ENCODE measurements at places on chromosomes 4 and X.

GRCh38 chrX:131288738-131289511 lies at the start of gene IGSF1:
Gene IGSF1 (minus strand): TSS chrX:131289306. CDS start chrX:131286674, 2,632 bp downstream.
- no peak for DNase-seq

- no peak for DNase-seq
Observed at GRCh38 chrX:149131774-149132173, 373.3 kb downstream of the IDS start.

GRCh38 chr4:176767183-176767582 lies 25.5 kb downstream of the VEGFC start:
- no peak for DNase-seq

DNA sequence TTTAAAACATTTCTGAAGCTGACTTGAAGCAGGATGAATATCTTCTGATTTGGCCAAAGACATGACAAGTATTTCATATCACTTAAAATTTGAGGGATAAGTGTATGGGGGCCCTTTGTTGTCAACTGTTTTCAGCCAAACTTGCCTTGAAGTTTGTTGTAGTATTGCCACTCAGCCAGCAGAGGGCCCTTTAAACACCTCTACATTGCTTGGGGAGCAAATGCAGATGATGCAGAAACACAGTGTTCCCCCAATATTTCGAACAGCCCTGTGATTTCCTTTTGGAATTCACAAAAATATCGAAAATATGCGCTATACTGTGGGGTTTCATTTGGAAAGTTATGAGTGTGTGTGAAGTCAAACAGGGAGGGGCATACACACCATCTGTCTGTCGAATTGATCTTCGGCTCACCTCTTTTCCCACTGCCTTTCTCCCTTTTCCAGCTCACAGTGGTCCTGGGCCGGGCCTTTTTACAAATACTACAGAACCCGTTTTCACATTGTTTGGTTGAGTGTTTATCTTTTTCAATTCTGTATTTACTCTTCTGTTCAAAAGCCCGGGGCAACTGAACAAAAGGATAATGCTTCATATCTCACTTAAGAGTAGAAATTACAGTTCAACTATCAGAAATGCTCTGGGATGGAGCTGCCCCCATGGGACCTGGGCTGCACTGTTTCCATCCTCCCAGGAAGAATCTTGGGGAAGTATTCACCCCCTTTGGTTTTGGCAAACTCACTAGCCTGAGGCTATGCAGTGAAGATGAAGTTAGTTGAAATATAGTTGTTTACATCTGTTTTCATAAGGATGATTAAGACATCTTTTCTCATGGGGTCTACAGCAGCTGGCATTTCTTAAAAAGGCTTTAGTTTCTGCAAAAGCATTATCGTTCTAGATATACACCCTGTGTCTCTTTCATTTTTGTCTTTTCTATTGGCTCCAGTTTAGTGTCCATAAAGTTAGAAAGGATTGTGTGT lies 137.6 kb downstream of the EGF start:
- DNase-seq, result peak; percentile 15

- DNase-seq, result no peak
Observed at GRCh38 chr4:23058165-23058776, 365.5 kb downstream of the GBA3 start.

DNA sequence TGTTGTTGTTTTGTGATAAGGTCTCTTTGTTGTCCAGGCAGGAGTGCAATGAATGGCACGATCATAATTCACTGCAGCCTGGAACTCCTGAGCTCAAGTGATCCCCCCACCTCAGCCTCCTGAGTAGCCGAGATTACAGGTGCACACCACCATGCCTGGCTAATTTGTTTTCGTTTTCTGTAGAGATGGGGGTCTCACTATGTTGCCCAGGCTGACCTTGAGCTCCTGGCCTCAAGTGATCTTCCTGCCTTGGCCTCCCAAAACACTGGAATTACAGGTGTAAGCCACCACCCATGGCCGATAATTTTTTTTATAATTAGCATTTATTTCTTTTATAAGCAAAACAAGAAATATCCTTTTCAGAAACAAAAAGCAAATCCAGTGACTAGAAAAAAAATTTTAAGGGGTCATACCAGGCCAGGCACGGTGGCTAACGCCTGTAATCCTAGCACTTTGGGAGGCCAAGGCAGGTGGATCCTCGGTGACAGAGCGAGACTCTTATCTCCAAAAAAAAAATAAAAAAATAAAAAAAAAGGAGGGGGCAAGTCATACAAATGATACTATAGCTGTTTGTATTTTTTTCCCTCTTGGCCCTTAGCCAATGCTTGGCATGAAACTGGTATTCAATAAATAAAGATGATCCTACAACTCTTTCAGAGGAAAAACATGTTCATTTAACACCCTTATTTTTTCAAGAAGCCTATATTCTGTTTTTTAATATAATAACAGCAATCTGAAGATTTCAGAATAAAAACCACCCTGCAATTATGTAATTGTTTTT lies 3.4 kb downstream of the PLAC8 start:
- DNase-seq, result no peak

DNA sequence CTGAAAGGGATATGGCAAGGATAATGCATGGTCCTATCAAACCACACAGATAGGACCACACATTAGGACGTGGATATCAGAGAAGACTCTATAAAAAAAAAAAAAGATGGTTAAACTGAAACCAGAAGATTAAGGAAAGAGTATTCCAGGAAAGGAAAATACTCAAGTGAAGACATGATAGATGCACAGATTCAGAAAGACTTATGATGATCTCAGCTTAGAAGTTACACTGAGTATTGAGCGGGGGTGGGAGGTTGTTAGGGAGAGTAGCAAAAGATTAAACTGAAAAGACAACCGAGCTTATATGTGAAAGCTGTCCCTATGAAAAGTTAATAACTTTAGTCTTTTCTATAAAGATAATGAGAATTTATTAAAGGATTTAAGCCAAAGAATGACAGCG lies 211.0 kb upstream of the EMCN start:
- no peak for DNase-seq

- no peak for DNase-seq
Observed at GRCh38 chrX:123797543-123798447, 62.1 kb upstream of the XIAP start.

DNA sequence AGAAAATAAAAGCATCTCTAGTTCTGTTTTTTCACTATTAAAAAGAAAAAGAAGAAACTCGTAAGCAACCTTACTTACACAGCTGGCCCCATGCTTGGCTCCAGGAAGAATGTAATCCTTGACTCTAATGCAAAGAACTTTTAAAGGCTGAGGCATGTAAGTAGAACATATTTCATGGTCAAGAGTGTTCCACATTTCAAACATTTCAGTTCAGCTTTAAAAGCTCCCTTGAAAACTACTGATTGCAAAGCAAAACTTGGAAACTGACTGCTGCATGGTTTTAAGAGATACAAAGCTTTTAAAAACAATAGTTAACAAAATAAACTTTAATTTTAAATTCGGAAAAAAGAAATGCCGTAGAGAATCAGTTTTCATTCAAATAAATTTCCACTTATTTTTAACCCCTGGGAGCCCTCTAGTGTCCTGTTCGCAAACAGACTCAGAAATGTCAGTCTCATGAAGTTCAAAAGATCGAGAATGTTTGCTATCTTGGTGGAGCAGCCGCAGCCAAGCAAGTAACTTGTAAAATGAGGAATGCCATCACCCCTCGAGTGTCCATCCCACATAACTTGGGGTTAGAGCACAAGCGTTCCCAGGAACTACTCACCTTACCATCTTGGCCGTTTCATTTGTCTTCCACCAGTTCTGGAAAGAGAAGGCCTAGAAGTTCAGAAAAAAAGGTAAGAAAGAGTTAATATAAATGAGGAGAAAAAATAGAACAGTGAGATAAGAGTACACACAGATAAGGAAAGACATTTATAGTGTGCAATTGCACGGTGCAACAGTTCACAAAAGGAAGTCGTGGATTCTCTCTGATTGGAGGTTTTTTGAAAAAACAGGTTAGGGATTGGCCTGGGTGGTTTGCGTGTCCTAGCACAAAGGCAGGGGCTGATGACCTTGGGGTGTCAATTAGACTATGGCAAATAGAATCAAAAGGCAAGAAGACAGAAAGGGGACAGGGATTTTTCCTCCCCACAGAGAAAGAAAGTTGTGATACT lies at the start of gene GASK1B:
GASK1B (minus strand) TSS at position 765 of the 998 bp plus-strand sequence. CDS start 1,650 bp downstream, outside the sequence.
- no peak for DNase-seq
